ENCODE measurements at places on chromosomes 16 and 17.

- no peak for DNase-seq
Measured at GRCh38 chr17:503449-503700, 150.8 kb upstream of the RPH3AL start.

GRCh38 chr17:42677921-42678781 is 1.4 kb upstream of the PLEKHH3 start:
- peak; percentile 92 for DNase-seq

GRCh38 chr16:73998707-73999106 is 297.9 kb upstream of the PSMD7 start:
- no peak for DNase-seq

DNA sequence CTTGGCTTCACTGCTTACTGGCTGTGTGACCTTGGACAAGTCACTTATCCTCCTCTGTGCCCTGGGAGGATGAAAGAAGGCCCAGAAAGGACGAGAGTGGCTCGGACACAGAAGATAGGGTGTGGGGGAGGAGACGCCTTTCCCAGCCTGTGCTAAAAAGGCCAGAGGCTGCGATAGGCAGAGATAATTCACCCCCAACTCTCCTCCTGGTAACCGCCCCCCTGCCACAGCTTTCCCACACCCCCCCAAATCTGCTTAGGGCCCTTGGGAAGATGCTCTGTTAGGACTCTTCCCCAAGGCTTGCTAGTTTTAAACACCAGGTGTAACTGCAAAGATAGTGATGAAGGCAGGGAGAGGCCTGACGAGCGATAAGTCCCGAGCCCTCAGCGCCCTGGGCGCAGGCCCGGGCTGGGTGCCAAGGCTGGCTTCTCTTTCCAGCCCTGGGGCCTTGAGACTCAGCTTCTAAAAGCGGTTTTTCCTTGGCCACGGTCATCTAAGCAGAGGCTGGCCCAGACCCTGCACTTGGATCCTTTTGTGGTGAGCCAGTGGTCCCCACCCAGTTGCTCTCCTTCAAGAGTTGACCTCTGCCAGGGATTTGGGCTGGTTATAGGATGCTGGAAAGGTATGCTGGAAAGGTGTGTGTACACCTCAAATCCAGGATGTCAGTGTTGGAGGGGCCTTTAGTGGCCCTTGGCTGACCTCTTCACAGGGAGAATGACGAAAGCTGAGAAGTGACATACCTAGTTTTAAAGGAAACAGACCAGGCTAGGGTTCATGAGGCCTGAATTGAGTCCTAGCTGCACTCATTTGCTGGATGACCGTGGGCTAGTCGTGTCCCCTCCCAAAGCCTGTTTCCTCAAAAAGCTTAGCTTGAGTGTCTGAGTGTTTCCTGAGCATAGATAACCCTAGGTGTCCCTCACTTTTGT is 3.4 kb upstream of the PPP1R9B start:
- no peak for DNase-seq

- DNase-seq = peak; percentile 89
Measured at GRCh38 chr17:65742403-65743307, 181.2 kb upstream of the AXIN2 start.

- DNase-seq = no peak
Measured at GRCh38 chr16:74771656-74772315, 2.8 kb downstream of the FA2H start.

- DNase-seq = peak; percentile 56
Measured at GRCh38 chr16:17416461-17417311, 54.1 kb downstream of the XYLT1 start.

DNA sequence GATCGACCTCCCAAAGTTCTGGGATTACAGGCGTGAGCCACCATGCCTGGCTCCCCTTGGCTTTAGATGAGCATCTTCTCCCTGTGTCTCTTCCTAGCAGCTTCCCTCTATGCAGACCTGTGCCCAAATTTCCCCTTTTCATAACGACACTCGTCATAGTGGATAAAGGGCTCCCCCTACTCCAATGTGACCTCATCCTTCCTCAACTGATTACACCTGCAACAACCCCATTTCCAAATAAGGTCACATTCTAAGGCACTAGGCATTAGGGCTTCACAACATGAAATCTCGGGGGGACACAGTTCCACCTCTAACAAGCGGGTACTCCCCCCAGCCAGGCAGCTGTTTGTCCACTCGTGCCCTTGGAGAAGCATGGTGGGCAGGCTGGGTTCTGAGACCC is 10.3 kb downstream of the KIF19 start:
- no peak for DNase-seq

DNA sequence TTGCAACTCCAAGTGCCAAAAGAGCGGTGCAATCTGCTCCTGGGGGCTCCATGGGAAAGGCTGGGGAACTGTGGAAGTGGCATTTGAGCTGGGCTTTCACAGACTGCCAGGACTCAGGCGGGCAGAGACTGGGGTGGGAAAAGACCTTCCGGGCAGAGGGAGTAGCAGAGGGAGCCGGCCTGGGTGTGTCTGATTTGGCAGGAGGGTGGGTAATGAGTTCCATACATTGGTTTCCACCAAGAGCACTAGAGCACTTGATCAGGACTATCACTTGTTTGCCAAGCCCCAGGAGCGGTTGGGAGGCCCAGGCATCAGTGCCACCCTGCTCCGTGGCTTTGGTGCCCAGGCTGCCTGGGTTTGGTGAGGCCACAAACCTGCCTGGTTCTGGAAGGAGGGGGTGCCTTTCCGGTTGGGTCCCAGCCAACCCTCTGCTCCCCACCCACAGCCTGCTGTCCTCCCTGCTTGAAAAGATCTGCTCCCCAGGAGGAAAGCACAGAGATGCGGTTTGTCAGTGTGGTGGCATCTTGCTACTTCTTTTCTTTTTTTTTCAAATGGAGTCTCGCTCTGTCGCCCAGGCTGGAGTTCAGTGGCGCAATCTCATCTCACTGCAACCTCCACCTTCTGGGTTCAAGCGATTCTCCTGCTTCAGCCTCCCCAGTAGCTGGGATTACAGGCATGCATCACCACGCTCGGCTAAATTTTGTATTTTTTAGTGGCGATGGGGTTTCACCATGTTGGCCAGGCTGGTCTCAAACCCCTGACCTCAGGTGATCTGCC is 3.5 kb upstream of the TRIM47 start:
- no peak for DNase-seq

Data from fibroblast of skin of right biceps (primary cell).